ENCODE measurements at places on chromosomes 16 and 17.

DNA sequence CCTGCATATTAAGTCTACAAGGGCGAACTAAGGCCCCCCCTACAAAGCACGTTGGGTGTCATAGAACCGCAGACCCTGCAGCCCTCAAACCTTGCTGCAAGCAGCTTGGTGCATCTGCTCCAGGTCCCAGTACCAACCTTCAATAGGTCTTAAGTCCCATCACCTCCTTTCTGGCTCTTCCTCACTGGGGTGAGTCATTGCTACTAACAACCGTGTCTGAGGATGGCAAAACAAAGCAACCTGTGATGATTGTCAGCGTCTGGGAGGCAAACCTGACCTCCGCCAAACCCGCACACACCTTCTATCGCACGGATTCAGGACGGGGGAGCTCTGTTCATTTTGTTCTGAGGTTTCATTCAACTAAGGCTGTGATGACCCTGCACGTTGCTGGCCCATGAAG, 138.9 kb downstream of the SLC39A11 start:
- no peak for DNase-seq

GRCh38 chr16:58426966-58427365, 34.7 kb downstream of the GINS3 start:
- no peak for DNase-seq

DNA sequence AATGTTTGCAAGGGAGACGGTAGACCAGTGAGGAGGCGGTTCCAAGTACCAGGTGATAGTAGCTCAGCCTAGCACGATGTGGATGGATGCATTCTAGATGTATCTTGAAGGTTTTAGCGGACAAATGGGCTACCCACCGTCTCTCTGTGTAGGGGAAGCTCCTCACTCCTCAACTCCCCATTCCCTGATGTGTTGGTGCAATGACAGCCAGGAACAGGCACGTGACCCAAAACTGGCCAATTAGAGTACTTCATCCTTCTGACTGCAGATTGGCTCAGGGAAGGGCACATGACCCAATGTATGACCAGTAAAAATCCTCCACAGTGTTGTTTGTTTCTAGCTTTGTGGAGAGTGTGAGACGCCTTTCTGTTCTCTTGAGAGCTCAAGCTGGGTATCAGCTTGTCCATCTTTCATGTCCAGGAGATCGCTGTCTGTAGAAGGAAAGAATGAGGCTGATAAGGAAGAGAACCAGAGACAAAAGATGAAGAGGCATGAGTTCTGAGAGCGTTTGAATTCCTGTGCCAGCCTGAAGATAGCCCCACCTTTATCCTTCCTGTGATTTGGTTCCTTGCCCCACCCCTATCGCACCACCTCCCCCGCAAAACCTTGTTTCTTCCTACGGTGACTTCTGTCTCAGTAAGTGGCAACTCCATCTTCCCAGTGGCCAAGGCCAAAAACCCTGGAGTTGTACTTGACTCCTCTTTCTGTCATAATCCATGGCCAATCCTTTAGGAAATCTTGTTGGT, 2.3 kb upstream of the BORCS6 start:
- peak; percentile 91 for DNase-seq

GRCh38 chr17:3710951-3711383, 12.7 kb upstream of the HASPIN start:
- DNase-seq = no peak

DNA sequence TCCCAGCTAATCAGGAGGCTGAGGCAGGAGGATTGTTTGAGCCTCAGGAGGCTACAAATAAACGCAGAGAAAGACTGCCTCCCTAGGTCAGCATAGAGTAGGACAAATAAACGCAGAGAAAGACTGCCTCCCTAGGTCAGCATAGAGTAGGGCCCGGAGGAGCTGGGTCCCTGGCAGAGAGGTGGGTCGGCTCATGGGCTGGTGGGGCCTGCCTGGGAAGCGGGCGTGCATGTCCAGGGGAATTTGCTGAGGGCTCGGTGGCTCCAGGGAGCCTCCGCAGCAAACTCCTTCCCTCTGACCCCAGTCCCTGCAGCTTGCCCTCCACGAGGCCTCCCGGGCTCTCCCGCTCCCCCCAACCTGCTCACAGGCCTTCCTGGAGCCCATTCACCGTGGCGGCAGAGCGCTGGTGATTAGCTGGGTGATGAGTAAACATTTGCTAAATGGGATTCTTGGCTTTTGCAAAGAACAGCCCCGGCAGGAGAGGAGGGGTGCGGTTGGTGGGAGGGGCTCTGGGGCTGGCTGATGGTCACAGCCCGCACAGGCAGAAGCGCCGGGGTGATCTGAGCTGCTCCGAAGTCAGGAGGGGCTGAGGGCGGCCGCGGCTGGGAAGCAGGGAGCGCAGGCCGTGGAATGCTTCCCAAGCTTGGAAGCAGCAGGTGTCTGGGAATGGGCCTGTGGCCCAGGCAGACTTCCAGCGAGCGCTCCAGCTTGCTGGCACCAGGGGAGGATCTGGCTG, 93.1 kb downstream of the RTN4RL1 start:
- no peak for DNase-seq

DNA sequence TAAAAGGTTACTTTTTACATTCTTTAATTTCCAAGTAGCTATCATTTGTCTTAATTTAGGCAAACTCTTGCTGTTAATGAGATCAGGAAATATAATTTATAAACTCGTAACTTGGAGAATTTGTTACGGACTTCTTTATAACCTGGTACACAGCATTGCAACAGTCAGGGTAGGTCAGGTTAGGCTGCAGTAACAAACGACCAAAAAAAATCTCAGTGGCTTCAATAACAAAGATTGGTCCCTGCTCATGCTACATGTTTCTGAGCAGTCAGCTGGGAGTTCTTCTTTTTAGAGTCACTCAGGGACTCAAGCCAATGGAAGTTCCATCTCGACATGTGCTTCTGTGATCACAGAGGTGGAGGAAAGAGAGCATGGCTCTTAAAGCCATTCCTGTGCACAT, 110.1 kb downstream of the USP31 start:
- DNase-seq = no peak

DNA sequence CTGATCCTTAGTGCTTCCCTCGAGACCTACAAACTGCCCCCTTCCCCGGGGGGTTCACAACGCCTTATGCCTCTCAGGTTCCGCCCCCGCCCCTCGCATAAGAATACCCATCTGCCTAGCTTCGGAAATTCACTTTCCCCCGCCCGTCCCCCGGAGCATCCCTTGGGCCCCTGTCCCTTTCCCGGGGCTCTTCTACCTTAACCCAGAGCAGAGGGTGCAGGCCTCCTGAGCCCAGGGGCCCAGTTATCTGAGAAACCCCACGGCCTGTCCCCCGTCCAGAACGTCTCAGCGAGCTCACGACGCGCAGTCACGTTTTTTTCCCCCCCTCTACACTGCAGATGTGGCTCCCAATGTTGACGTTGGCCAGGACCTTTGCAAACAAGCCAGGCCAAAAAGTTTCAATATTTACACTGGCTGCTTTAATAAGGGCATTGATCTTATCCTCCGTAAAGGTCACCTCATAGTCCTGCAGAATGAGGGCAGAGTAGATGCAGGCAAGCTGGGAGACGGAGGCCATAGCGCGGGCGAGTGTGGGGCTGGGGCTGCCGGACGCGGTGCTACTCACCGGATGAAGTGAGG, 1.4 kb upstream of the NBR1 start:
- no peak for DNase-seq

GRCh38 chr17:48246612-48247011, 139.0 kb downstream of the SNX11 start:
- no peak for DNase-seq

DNA sequence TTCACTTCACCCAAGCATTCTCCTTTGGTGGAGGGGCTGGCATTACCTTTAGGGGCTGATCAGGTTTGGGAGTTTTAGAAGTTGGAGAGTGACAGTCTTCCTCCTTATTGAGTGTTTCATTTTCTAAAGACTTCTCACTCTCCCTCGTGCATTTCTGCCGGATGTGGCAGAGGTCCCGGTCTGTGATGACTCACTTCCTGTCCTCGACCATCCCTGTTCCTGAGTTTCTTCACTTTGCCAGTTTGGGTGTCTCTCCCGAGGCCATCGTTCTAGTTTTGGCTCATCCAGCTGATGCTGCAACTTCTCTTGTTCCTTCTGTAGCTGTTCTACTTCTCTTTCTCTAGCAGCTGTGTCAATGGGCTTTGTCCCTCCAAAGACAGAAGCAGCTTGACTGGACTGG, 104.3 kb downstream of the PHKB start:
- DNase-seq = no peak

Measured in amygdala (tissue), 56 donors.